ENCODE measurements at places on chromosomes 2 and 18.

DNA sequence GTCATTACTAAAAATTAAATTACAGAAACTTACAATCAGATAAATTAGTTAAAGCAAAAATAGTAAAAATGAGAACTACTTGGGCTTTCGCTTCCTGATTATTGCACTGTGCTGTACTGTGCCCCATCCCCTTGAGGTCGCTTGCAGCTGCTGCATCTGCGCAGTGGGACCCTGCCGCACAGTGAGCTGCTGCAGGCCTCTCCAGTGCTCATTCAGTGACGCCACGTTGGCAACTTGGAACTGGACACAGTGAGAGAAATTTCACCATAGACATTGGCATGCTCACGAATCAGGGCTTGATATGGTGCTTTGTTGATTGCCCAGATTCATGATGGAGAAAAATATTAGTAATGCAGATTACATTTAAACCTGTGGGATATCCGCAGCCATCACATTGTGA lies 290.8 kb upstream of the MYT1L start:
- DNase-seq = no peak

DNA sequence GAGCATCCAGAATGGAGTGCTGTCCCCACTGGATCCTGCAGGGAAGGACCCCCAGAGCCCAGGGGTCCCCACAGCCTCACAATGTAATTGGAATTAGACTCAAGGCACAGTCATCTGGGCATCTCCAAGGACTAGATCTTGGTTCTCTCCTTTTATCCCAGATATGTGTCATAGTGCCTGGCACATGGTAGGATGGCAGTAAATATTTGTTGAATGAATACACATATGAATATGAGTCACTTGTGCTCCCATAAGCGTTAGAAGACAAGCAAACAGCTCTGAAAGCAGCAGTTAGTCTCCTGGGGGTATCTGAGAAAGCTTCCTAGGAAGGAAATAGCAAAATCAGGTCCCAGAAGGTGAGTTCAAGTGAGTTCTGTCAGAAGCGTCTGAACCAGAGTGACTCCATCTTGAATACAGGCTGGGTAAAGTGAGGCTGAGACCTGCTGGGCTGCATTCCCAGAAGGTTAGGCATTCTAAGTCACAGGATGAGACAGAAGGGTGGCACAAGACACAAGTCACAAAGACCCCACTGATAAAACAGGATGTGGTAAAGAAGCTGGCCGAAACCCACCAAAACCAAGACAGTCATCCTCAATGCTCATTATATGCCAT lies 234.1 kb upstream of the ID2 start:
- no peak for DNase-seq

DNA sequence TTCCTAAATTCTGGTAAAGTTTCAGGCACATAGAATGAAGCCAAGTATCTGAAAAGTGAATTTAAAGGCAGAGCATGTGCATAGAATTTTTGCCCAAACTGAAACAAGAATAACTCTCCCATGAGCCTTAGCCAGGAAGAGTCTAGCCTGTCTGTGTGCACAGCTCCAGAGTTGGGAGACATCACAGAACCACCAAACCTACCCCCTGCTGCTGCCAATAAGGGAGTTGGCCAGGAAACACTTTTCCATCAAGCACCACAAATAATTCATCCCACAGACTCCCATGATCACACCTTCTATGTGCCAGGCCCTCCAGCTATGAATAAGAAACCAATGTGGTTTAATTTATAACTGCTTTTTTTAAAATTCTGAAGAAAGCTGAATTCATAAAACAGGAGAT lies 27.0 kb downstream of the OSR1 start:
- DNase-seq = no peak

GRCh38 chr18:1002653-1003178 lies 98.0 kb downstream of the ADCYAP1 start:
- DNase-seq = no peak

DNA sequence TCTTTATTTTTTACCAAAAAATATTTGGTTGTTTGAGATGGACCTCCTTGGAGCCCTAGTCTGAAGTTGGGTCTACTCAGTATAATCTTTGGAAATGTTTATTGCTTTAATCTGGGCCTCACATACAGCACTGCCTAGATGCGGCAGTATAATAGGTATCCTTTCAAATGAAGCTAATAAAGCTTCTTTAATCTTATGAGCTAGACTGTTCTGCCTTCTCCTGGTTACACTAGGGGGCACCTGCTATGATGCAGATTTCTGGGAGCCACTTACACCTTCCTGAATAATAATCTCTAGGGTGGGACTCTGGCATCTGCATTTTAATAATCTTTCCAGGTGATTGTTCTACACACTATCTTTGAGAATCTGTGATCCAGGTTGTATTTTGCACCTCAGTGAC lies 169.7 kb upstream of the SESTD1 start:
- no peak for DNase-seq

DNA sequence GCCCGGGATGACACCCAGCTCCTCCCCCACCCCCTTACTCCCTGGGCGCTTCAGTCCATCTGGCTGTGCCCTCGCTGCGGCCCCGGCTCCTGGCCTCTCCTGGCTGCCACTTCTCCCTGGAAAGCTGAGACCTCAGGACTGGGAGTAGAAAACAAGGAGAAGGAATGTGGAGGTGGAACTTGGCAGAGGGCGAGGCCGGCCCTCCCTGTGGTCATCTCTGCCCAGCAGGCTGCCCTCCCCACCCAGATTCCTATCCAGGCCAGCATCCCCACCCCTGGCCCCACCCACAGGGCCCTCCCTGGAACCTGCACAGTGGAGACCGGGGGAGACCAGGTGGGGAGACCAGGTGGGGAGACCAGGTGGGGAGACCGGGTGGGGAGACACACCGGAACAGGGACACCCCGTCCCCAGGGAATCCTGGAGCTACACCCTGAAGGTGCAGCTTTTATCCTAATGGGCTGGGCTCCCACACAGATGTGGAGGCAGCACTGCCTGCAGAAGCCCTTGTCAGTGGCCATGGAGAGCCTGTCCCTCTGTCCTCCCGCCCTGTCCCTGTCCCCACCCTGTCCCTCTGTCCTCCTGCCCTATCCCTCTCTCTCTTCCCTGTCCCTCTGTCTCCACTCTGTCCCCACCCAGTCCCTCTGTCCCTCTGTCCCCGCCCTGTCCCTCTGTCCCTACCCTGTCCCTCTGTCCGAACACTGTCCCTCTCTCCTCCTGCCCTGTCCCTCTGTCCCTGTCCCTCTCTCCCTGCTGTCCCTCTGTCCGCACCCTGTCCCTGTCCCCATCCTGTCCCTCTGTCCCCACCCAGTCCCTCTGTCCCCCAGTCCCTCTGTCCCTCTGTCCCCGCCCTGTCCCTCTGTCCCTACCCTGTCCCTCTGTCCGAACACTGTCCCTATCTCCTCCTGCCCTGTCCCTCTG lies 157.1 kb downstream of the PXDN start:
- no peak for DNase-seq

DNA sequence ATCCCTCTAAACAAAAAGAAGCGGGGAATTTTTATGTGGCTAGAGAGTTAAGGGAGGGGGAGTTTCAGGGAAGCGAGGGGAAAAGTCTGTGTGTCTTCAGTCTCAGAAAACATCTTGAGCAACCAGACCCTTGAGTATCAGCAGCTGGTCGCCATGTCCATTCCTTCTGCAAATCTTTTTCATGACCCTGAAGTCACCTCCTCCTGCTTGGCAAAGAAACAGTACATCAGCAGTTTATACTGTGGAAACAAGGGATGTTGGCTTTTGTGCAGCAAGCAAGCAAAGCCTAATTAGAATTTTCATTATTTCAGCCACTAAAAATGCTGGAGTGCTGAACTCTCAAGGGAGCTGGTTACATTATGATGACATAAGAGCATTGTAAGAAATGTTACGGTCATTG lies 187.4 kb upstream of the SLC8A1 start:
- no peak for DNase-seq

GRCh38 chr18:69949538-69949936 lies 1.9 kb upstream of the CD226 start:
- DNase-seq = no peak

DNA sequence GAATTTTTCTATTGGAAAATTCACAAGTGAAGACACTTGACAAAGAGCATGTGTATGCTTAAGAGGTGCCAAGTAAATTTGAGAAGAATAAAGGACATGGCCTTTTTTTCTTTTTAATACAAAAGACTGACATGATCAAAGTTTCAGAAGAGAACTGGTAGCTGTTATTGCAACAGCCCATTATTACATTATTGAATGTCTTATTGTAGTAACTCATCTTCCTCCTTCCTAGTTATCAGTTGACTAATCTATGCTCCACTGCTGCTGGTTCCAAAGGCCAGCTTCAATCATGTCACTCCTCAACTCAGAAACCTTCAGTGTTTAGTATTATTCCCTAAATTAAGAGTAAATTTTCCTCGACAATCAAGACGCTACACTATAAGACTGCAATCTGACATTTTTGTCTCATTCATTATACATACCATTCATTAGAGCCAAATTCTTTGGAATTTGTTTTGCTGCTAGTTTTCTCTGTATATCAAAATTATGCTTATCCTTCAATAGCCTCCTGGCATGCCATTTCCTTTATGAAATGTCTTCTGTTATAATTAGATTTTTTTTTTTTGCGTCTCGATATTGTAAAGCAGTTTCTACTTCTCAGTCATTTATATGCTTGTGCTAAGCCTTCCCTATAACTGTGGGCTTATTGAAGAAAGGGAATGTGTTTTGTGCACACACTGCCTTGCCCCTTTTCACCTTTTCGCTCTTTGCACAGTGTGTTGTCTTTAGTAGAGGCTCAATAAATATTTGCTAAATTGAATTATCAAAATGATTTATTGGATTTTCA lies 27.9 kb downstream of the ITGA4 start:
- no peak for DNase-seq

GRCh38 chr2:134659724-134660123 lies 59.1 kb downstream of the TMEM163 start:
- DNase-seq = no peak

GRCh38 chr18:49734836-49735235 lies 78.5 kb downstream of the ACAA2 start:
- no peak for DNase-seq

DNA sequence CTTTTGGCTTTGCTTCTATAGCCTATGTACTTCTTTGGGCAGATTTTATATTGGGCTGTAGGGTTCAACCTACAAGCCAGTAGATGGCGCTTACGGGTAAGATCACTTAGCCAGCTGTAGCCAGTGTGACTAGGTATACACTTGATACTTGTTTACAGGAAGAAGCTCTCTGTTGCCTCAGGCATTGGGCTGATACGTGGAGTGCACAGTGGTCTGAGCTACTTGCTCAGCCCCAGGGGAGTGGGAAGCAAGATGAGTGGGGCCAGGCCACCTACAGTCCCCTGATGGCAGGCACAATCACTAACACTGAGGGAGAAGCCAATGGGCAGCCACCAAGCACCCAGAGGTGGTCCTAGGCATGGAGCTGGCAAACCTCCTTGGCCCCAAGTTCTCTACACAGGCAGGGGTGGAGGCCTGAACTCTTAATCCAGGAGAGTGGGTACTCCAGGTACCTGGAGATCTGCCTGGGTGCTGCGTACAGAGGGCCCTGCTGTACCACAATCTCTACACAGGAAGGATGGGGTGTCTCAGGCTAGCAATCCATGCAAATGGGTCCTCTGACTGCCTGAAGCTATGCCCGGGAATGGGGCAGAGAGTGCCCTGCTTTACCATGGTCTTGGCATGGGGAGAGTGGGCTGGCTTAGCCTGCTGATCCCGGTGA lies 122.2 kb downstream of the NCOA1 start:
- DNase-seq = no peak

DNA sequence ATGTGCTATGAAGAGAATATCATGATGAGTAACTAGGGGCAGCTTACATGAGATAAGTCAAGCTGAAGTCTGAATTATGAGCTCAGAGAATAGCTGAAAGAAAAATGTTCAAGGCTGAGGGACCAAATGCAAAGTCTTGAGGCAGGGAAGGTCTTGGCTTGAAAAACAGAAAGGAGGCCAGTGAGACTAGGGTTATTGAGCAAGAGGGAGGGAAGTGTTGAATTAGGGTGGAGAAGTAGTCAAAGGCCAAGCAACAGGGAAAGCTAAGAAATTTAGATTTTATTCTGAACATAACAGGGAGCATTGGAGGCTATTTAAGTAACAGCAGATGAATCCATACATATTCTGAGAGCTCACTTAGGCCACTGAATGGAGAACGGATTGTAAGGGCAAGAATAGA lies 11.4 kb upstream of the ALMS1 start:
- no peak for DNase-seq

GRCh38 chr2:68341062-68341329 lies 21.2 kb upstream of the CNRIP1 start:
- no peak for DNase-seq

DNA sequence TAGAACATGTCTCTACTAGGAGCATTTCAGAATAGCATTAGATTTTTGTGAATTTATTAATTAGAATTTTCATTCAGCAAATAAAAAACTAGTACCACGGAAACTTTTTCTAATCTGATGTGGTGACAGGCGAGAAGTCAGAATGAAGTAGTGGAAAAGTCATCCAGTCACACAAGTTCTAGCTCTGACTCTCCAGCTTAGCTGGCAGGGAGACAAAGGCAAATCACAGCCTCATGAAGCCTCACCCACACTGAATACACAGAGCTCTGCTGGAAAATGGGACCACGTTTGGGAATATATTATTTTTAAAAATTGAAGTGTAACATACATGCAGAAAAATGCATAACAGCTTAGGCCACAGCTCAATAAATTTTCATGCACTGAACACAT lies 86.1 kb downstream of the L3MBTL4 start:
- no peak for DNase-seq

- no peak for DNase-seq
Measured at GRCh38 chr2:55054106-55054875, 4.0 kb upstream of the RTN4 start.

GRCh38 chr2:36408198-36408703 lies 52.7 kb downstream of the CRIM1 start:
- DNase-seq = no peak

Data from stimulated activated CD8-positive, alpha-beta memory T cell treated with anti-CD3 and anti-CD28 coated beads, Interleukin-4, amount 100 ng/mL, for 1 hour (primary cell).